Pons (tissue), 1 donor: ENCODE measurements at places on chromosomes 3 and 15.

- DNase-seq: no peak
Measured at GRCh38 chr3:185654758-185655145, 68.7 kb downstream of the SENP2 start.

- DNase-seq: no peak
Measured at GRCh38 chr15:98069256-98069655, 108.8 kb downstream of the ARRDC4 start.

- DNase-seq: no peak
Measured at GRCh38 chr3:129597087-129597999, 9.1 kb downstream of the PLXND1 start.

- no peak for DNase-seq
Measured at GRCh38 chr3:98962189-98962930, 60.9 kb upstream of the DCBLD2 start.
